ENCODE measurements at places on chromosomes 7 and 10. TPM values are rescaled to one million over a fixed set of nuclear protein-coding genes. Genes with fewer than 3 reads are reported as not detected.

- no peak for DNase-seq
Observed at GRCh38 chr7:107446988-107447387, 22.9 kb upstream of the GPR22 start.

DNA sequence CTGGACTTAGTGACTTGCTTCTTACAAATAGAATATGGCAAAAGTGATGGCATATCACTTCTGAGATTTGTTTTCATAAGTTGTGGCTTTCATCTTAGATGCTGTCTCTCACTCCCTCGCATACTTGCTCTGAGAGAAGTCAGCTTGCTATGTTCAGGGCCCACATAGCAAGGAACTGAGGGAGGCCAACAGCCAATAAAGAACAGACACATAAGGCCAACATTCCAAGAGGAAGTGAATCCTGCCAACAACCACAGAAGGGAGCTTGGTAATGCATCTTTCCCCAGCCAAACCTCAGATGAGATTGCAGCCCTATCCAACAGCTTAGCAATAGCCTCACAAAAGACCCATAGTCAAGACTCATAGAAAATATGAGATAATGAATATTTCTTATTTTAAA lies 39.2 kb upstream of the DMTF1 start:
- DNase-seq = no peak

DNA sequence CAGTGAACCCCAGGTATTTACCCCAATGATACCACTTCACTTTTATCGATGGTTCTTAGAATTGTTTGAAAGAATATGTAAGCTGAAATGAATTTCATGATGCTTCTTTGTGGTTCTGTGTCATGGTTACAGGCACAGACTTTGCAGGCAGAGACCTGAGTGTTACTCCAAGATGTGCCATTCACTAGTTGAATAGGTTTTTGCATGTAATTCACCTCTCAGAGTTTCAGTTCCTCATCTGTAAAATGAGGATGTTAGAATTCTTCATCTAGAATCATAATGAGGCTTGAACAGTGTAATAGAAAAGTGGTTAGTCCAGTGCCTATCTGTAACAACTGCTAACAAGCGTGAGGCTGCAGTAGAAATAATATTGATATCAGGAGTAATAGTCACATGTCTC lies 54.6 kb downstream of the VSTM2A start:
- DNase-seq = no peak

DNA sequence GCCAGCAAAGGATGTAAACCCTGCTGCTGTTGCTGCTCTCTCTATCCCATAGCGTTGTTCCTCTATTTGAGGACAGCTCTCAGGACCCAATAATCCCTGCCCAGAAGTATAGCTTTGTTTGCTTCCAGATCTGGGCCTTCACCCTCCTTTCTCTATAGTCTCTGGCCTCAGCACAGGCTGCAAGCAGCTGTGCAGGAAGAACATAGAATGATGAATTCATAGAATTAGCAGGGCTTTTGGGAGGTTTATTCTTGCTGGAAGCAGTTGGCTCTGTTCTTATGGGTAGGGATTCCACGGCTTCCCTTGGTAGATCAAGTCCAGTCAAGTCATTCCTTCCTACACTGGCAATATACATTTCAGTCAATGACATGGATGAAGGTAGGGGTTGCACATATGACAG lies 354.7 kb downstream of the HPSE2 start:
- no peak for DNase-seq

GRCh38 chr10:62779487-62780248 lies 24.9 kb upstream of the ADO start:
- DNase-seq = no peak

- DNase-seq = no peak
Observed at GRCh38 chr7:55573234-55573900, 1.1 kb upstream of the VOPP1 start.

DNA sequence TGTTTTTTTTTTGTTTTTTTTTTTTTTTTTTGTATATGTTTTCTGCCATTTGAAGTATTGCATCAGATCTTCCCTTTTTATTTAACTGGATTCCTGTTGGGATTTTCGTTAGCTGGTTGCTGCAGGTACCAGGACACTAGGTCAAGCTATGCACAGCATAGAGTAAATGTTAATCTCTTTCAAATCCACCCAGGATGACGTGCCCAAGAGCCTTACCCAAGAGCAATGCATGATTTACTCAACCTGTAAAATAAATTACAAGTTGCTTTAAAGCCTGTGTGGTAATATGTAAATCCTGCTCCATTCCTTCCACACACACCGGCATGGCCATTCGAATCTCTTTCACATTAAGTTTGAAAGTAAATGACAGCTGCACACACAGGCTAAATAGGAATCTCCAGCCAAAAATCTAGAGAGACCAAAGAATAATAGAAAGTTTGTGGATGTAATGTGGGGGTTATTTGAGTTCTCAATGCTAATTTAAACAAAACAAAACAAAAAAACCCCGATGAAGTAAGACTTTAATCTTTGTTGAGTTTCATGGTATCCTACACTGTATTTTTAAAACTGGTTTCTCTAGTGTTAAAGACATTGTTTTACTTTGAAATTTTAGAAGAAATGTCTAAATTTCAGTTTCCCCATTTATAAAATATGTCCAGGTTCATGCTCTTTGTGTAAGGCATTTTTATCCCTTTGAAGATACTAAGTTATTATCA lies 167.9 kb downstream of the FRMD4A start:
- no peak for DNase-seq

DNA sequence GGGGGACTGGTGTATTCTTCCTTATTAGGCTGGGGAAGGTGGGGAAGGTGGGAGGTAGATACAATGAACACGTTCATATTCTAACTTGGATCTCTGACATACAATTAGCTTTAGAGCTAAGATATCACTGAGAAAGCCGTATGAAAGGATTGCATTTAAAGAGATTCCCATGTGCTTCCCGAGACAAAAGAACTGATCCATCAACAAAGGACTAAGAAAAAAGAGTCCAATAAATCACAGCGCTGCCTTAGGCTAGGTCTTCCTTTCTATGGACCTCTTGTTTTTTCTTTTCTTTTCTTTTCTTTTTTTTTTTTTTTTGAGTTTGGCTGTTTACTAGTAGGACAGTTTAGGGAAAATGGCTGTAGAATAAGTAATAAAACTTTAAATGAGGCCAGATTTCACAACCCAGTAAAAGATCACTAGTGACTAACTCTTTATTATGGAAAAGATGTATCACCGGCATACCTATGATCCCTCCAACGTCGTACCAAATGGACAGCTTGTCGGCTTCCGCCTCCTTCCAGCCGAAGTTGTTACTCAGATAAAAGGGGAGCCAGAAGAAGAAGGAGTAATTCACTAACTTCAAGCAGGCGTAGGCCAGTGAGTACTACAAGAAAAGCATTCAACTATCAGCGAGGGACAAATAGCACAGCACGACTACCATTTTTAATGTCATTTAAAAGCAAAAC lies 50.0 kb downstream of the SLC37A3 start:
- no peak for DNase-seq

DNA sequence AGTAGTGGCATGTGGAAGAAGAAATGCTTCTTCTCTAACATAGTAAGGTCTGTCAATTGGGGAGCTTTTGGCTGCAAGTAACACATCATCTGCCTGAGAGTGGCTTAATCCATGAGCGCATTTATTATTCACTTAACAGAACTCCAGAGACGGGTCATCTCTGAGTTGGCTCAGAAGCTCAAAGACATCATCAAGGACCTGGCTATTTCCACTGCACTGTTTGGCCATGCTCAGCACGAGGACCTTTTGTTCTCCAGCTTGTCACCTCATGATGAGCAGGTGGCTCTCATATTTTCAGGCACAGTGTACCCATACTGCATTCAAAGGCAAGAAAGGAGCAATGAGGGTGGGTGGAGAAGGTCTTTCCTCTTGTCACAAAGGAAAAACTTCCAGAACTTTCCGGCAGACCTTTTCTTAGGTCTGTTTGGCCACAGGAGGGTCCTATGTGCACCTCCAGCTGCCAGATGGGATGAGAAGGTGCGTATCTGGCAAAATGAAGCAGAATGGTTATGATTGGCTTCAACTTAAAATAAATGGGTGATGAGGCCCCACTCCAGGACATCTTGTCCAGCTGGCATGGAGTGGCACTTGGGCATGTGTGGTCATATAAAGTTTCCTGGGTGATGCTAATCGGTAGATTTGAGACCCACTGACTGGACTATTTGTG lies 55.6 kb upstream of the SHH start:
- no peak for DNase-seq

DNA sequence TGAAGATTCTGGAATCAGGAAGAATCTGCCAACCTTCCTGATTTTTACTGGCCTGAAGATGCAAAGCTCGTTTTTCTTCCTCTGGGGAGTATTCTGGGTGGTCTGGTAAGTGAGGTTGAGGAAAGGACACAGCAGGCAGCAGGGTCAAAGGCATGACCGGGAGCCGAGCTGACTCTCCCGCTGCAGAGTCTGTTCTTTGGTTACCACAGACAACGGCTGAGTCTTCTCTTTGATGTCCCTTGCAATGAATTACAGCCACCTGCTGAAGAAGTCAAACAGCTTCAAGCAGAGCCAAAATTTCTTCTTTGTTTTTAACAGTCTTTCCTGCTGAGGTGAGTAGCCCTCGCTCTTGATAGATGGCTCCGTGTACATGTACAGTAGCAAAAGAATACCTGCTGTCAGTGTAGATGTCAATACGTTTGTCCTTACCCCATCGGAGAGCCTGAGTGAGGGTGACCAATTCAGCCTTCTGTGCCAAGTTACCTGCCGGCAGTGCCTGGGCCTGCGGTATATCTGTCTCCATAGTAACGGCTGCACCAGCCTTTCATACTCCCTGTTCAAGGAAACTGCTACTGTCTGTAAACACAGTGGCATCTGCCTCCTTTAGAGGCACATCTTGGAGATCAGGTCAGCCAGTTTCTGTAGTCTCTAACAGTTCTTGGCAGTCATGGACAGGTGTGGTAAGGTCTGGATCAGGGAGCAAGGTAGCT lies 76.4 kb downstream of the PRR15 start:
- DNase-seq = no peak

DNA sequence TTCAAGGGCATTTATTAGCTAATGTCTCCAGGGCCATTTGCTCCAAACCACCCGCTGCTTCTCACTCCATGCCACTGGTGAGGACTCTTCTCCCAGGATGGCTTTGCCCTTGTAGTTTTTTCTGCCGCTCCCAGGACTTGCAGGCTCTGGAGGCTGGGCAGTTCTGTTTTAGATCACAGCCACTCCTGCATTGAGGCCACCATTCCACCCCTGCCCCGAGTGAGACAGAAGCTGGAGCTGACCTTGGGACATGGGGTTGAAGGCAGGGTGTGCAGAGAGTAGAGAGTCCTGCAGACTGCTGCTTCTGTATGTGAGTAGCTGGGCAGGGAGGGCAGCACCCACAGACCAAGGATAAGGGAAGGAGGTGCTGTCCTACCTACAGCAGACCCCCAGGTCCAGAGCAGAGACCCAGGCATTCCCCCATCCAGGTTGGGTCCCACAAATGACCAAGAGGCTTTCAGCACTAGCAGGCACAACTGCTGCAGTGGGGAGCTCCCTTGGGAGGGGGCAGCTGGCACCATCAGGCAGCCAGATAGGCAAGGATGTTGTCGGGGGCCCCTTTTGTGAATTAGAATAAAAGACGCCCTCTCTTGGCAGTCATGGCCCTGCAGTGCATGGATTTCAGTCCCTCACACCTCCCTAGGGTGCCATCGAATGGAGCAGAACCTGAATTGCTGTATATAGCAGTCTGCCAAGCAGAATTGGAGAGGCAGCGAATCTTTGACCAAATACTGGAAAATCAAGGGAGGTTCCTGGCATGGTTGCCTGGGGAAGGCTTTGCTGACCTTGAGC lies 22.7 kb upstream of the ADCYAP1R1 start:
- no peak for DNase-seq

GRCh38 chr10:98855403-98856189 lies 380.1 kb downstream of the HPSE2 start:
- DNase-seq = no peak

- no peak for DNase-seq
Observed at GRCh38 chr7:139033346-139034114, 2.3 kb downstream of the ZC3HAV1L start.

- DNase-seq = no peak
Observed at GRCh38 chr7:1410992-1411391, 48.3 kb downstream of the MICALL2 start.

DNA sequence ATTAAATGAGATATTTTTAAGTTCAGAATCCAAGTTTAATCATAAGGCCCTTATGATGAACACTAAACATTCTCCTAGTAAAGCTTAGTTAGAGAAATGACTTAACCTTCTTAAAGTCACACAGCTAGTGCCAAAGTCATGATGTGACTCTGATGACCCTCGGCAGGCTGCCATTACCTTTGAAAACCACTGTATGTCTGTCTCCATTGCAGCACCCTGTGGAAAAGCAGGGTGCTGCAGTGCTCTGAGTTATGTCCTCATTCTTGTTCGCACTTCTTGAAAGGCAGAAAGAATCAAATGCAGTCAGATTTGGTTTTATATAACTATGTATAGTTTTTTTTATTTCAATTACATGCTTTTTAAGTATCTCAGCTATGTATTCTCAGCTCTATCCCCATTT lies 105.0 kb downstream of the PHTF2 start:
- DNase-seq = no peak

DNA sequence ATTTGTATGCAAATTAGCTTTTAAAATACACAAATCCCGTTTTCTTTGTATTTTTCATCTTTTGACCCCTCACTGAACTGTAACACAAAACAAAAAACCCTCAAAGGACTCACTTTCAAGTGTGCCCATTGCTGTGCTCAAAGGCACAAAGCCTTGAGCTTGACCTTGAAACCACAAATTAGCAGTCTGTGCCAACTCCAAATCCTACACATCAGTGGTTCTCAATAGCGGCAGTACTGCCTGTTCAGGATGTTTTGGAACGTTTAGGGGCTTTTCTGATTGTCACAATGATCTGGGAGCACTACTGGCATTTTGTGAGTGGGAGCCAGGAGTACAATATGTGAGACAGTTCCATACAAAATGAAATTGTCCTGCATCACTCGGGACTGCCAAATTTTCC lies 55.5 kb downstream of the KDM7A start:
- DNase-seq = no peak

GRCh38 chr10:74293686-74294371 lies 142.8 kb downstream of the ADK start:
- DNase-seq = peak; percentile 29

DNA sequence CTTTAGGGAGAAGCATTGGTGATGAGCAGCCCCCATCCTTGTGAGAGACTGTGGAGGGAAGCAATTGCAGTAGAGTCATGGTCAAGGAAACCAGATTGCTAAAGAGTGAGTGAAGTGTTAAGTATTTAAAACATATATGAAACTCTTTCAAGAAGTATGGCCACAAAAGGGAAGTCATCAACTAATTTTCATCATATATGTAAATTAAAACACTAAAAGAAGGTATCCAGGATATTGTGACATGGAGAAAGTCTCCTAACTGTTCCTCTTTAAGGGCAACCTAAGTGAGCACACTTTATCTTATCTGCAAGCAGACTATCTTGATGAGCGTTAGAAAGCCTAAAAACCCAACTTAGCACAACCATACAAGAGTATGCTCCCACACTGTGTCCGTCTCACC lies 69.7 kb downstream of the CD36 start:
- DNase-seq = no peak

GRCh38 chr10:96651998-96652431 lies 65.2 kb upstream of the TM9SF3 start:
- DNase-seq = no peak

- no peak for DNase-seq
Observed at GRCh38 chr7:84379446-84379845, 184.9 kb upstream of the SEMA3A start.

AVL9 gene
- polyA plus RNA-seq = 14.2 TPM

CABCOCO1 gene
- polyA plus RNA-seq = 0.61 TPM

PKD2L1 gene
- polyA plus RNA-seq = not detected

CASP7 gene
- 21.5 TPM for polyA plus RNA-seq

OR2A1 gene
- polyA plus RNA-seq = 0.23 TPM

COBL gene
- 1.6 TPM for polyA plus RNA-seq

MAPK8 gene
- polyA plus RNA-seq = 23.1 TPM

JAZF1 gene
- 30.7 TPM for polyA plus RNA-seq

ACTL6B gene
- polyA plus RNA-seq = 0.19 TPM

PLPP4 gene
- polyA plus RNA-seq = 0.52 TPM

TMEM139 gene
- polyA plus RNA-seq = 1.2 TPM

STOX1 gene
- 2.7 TPM for polyA plus RNA-seq
